ENCODE measurements at places on chromosomes 4 and X.
A peak's percentile ranks its signal among the peaks of the same experiment; 100 is the strongest.

- no peak for DNase-seq
Measured at GRCh38 chr4:88341227-88342192, 37.1 kb upstream of the HERC6 start.

DNA sequence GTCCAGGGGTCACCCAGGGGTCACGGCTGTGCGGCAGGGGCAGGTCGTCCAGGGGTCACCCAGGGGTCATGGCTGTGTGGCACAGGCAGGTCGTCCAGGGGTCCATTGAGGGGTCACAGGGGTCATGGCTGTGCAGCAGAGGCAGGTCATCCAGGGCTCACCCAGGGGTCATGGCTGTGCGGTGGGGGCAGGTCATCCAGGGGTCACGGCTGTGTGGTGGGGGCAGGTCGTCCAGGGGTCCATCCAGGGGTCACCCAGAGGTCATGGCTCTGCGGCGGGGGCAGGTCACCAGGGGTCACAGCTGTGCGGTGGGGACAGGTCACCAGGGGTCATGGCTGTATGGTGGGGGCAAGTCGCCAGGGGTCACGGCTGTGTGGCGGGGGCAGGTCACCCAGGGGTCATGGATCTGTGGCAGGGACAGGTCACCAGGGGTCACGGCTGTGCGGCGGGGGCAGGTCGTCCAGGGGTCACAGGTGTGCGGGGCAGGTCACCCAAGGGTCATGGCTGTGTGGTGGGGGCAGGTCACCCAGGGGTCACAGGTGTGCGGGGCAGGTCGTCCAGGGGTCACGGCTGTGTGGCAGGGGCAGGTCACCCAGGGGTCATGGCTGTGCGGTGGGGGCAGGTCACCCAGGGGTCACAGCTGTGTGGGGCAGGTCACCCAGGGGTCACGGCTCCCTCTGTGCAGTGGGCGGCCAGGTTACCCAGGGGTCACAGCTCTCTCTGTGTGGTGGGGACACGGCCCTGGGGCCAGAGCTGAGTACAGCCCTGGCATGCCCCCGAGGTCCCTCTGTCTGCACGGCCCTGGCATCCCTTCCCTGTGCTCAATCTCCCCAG lies 16.0 kb downstream of the ATP5ME start:
- no peak for DNase-seq

GRCh38 chrX:33211356-33212260 lies at the start of gene DMD:
Gene DMD (minus strand): TSS chrX:33211549. CDS start chrX:33211312, 237 bp downstream.
- no peak for DNase-seq

GRCh38 chr4:88419874-88420273 lies 37.0 kb upstream of the HERC5 start:
- no peak for DNase-seq

DNA sequence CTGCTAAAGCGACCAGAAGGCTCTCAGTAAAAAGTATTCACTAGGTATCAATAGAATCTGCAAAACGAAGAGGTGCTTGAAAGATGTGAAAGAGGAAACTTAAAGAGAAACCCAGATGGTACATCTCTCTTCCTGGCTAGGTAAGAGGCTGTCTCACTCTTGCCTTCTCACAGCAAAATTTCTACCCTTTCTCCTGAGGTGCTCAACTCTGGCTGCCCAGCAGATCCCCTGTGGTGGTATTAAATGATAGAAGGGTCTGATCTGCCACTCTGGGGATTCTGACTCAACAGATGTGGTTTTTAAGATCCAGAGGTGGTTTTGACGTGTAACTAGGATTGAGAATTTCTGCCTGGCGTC lies 14.9 kb upstream of the TSPAN5 start:
- DNase-seq, result no peak

- no peak for DNase-seq
Measured at GRCh38 chr4:4418676-4419390, 31.9 kb downstream of the NSG1 start.

DNA sequence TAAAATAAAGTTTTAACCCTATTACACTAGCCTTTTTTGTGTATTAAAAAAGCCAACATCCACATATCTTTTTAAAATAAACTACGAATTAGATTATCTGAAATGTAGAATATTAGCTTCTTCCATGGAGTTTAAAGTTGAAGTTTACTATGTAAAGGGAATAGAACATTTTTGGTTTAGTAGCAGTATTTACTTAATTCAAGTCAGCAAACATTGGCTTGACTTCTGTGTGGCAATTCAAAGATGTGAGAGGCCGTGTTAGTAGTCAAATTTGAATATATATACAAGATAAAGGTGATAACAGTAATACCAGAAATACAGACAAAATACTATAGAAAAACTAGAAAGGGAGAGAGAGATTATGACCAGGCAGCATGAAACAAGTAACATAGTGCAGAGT lies 115.1 kb upstream of the IL13RA1 start:
- no peak for DNase-seq

DNA sequence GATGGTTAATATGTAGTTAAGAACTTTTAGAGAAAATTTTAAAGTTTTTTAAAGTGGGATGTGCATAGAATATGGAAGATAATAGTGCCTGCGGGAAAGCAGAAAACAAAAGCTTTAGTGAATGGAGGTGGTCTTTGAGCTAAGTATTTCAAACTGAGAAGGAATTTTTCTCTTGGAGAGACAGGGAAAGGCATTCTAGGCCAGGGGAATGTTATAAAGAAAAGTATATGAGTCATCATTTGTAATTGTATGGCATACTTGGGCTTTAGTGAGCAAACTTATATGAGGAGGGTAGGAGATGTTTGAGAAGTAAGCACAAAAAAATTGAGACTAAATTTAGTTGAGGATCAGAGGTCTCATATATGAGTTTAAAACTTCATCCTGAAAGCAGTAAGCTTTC lies 467.0 kb downstream of the PPARGC1A start:
- no peak for DNase-seq

- DNase-seq, result no peak
Measured at GRCh38 chr4:7499661-7500060, 64.9 kb upstream of the PSAPL1 start.

DNA sequence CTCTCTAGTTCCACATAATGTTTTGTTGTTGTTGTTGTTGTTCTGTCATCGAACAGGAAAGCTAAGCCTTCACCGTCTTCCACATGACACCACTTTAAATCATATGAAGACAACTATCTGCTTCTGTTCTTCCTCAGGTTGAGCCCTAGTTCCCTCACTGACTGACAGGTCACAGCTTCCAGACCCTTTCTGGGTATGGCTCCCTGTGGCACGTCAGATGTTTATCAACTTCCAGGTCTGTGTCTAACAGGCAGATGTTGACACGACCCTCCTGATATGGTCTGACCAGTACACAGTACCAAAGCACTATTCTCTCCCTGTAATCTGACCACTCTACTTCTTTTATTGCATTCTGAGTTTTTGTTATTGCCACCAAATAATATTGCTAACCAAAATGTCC lies 51.4 kb downstream of the PRDM5 start:
- no peak for DNase-seq

- no peak for DNase-seq
Measured at GRCh38 chrX:102832661-102833060, 104.4 kb upstream of the RAB40AL start.

GRCh38 chr4:93658443-93658842 lies 170.1 kb upstream of the ATOH1 start:
- DNase-seq, result no peak

- DNase-seq, result no peak
Measured at GRCh38 chr4:146370841-146371240, 150.9 kb downstream of the SLC10A7 start.

DNA sequence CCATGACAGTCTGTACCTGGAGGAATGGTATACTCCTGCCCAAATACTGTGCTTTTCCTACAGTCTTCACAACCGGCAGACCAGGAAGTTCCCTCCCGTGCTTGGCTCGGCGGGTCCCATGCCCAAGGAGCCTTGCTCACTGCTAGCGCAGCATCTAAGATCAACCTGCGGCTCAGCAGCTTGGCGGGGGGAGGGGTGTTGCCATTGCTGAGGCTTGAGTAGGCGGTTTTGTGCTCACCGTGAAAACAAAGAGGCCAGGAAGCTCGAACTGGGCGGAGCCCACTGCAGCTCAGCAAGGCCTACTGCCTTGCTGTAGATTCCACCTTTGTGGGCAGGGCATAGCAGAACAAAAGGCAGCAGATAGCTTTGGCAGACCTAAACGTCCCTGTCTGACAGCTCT lies 152.7 kb downstream of the TEX11 start:
- DNase-seq, result peak; percentile 12

DNA sequence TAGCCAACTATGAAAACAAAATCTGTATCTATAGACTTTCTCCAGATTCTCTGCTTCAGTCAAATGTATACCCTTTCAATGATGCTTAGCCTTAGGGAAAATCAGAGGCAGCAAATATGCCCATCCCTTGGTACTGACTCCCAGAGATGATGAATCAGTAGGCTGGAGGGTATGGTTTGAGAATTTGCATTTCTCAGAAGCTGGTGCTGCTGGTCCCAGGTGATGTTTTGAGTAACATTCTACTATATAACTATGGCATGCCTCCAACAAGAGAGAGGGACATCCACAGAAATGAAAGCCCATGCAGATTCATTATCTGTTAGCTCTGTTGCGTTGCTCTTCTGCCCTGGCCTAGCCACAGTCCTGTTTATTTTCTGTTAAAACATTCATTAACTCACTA lies 13.6 kb downstream of the TNIP3 start:
- no peak for DNase-seq

DNA sequence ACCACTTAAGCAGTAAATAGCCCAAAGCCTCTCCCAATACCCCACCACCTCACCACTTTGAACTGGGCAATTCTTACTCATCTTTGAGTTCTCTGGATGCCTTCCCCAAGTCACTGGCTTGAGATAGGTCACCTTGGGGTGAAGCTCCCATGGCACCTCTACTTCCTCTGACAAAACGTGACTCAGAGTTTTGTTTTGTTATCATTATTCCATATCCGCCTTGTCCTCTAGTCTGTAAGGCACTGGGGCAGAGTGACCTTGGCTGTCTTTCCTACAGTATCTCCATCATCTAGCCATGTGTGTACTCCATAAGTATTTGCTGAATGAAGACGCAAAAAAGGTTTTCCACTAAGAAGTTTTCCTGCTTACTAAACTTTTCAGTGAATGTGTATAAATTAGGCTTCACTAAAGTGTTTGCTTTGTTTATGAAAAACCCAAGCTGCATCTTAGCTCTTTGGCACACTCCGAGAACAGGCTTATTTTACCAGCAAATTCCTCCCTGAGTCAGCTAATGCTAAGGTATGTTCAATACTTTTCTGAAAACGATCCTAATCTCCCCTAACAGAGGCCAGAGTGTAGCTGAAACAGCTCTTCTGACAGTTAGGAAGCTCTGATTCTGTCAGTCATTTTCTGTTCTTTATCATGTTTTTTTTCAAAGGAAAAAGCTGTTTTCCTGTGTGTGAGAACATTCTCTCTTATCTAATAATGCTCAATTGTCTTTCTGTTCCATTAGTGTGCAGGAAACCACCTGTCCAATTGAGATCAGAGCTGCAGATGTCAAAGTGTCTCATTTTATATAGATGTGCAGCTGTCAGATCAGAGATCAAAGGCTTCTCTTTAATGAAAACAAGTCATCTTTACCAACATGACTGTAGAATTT lies 30.2 kb upstream of the TSPAN5 start:
- DNase-seq, result no peak

GRCh38 chr4:121360495-121360894 lies 20.3 kb downstream of the QRFPR start:
- no peak for DNase-seq

GRCh38 chr4:30670206-30670605 lies 50.0 kb upstream of the PCDH7 start:
- no peak for DNase-seq

GRCh38 chr4:169024762-169025161 lies 14.7 kb upstream of the CBR4 start:
- no peak for DNase-seq

GRCh38 chrX:131588995-131589394 lies 45.1 kb downstream of the OR13H1 start:
- no peak for DNase-seq

DNA sequence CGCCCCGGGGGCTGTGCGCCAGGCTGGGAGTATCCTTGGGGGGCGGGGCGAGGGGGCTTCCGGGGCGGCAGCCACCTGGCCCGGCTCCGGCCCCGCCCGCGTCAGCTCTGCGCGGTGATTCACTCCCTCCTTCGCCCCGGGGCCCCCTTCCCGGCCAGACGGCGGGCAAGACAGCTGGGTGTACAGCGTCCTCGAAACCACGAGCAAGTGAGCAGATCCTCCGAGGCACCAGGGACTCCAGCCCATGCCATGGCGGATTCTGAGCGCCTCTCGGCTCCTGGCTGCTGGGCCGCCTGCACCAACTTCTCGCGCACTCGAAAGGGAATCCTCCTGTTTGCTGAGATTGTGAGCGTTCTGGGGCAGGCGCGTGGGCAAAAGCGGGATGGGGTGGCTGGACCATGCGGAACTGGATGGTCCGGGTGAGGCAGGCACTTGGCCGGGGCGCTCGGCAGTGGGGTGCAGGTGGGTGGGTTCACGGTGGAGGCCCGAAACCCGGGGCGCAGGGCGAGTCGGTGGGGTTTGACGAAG lies at the start of gene PLP2:
TSS of gene PLP2 (plus strand) at position 147 of the 528 bp plus-strand sequence. CDS start at position 250, 103 bp downstream.
- no peak for DNase-seq

GRCh38 chr4:172515266-172515879 lies 653.2 kb upstream of the GALNT7 start:
- DNase-seq, result no peak

GRCh38 chr4:145760961-145761929 lies 81.3 kb downstream of the C4orf51 start:
- DNase-seq, result no peak

DNA sequence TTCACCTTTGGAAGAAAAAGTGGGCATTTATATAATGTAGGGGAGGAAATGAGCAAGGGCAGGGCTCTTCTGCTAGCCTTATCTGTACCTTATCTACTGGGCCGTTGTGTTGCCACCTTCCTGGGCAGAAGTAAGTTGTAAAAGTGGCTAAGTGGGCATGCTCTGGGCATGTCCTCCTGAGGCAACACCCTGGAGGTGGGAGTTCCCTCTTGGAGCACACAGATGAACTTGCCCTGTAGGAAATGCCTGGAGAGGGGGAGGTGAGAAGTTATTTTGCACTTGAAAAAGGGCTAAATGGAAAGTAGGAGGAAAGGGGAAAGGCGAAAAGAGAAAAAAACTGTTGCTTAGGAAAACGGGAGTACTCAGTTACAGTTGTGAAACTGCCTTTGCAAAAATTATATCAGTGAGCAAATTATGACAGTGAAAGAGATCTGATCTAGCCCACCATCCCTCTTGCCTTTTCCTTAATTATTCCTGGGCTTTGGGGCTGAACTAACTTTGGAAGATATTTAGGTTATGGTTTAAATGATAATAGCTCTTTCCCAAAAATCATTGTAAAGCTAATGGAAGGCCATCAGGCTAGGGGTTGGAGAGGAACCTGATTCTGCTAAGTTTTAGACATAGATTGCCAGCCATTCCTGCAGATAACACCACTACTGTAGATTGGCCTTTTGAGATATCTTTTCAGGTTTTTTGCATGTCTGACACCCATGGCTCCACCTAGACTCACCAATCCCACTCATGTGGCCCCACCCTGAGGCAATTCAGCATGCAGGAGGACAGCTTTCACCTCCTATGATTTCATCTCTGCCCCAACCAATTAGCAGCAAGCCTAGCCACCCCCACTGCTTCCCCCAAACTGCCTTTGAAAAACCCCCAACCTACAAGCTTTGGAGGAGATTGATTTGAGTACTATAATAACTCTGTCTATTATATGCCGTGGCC lies 20.5 kb upstream of the ZNF81 start:
- DNase-seq, result no peak

Data from stimulated activated CD4-positive, alpha-beta T cell treated with anti-CD3 and anti-CD28 coated beads, Interleukin-12 subunit alpha, Interleukin-12 subunit beta, amount 100 ng/mL, for 24 hours (primary cell).